ENCODE measurements at places on chromosomes 6 and 20.

- DNase-seq = no peak
Observed at GRCh38 chr20:62494980-62495748, 19.4 kb upstream of the GATA5 start.

DNA sequence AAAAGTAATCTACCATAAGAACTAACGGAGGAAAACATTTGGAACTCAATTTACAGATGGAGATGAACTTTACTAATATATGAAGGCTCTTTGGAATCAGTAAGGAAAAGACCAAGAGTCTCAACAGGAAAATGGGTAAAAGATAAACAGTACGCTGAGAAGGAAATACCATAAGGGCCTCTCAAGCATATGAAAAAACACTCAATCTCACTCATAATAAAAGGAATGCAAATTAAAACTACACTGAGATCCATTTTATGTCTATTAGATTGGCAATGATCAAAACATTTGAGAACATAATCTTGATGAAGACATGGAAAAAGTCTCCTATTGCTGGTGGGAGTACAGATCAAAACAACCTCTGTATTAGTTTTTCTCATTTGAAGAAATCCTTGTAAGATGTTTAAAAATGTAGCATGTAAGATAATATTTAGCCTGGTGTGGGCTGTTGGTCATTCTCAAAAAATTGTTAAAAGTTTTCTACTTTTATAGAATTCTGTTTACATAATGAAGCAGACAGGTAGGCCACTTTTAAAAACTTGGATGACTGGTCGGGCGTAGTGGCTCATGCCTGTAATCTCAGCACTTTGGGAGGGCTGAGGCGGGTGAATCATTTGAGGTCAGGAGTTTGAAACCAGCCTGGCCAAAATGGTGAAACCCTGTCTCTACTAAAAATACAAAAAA is 14.5 kb downstream of the REV3L start:
- DNase-seq = no peak

- no peak for DNase-seq
Observed at GRCh38 chr20:62555642-62556420, 80.0 kb upstream of the GATA5 start.

DNA sequence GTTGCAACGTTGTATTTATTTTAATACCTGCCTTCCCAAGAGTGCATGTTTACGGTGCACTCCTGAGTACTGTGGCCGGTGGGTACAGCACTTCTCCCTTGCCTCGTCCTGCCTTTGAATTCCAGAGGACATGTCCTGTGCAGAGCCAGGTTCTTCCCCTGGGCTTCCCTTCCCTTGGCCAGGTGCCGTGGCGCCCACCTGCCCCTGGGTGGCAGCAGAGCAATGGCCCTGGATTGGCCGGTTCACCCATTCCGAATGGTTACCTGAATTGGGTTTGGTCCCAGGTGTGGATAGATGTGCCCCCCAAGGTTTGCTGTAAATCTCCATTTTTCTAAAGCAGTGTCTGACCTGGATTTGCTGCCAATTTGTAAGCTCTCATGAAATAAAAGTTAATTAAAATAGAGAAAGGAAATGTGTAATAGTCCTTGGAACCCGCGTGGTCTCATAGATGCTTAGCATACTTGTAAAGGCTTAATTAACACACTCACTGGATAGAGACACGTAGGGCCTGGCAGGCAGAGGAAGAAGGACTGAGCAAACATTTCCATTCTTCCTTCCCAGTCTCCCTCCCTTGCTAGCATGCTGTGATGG is 40.6 kb downstream of the DTD1 start:
- DNase-seq = no peak

- no peak for DNase-seq
Observed at GRCh38 chr20:19590382-19590781, 167.7 kb upstream of the RIN2 start.

DNA sequence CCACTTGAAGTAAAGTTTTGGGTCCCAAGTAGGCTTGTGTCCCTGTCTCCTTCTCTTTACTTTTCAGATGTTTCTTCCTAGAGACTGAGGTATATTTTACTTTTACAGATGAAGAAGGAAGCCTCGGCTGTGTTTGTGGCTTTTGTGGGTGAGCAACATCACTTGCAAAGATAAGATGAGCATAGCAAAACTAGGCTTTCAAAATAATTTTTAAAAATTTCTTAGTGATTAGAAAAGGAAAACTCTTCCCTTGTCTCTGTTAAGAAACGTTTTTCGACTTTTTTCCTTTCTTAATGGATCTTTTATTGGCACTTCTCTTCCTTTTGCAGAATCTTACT is 7.6 kb downstream of the PTPN1 start:
- DNase-seq = no peak

DNA sequence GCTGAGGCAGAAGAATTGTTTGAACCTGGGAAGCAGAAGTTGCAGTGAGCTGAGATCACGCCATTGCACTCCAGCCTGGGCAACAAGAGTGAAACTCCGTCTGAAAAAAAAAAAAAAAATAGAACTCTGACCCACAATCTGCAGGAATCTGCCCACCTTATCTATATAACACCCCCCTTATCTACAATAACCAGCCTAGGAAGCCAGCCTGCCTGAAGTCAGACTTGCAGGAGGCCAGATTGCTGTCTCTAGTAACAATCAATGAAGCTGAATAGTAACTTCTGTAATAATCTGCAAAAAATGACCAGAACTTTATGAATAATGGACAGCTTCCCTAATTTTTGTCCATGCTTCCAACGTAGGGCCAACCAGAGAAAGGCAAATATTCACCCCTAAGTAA is 352.5 kb downstream of the CD83 start:
- no peak for DNase-seq

DNA sequence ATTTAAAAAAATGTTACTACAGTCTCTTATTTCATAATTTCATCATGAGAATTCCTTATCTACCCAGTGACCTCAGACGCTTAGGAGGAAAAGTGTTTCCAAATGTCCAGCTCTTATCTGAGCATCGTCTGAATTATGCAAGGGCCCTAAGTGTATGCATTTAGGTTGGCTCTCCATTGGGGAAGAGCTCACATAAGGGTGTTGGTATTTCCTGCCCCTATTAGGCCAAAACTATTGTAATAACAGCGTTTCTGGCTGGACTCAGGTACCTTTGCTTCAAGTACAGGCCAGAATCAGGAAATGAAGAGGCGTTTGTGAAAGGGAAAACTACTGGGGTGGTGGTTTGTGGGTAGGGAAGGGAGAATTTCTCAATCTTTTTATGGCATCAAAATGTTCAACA is 40.4 kb upstream of the SGK1 start:
- DNase-seq = no peak

DNA sequence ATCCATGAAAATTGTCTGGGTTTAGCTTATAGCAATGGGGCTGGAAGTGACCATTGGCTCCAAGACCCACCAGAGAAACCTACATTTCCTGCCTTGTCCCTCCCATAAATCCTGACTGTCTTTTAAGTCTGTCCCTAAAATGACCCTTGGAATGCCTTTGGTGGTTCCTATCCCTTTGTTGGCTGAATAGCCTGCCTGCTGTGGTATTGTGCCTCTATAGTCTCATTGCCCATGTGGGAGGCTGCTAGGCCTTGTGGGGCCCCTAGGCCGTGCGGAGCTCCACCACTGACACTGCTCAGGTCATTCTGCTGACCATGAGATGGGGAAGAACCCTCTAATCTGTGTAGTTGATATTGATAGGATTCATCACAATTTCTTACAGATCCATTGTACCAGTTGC is 43.3 kb downstream of the SCP2D1 start:
- no peak for DNase-seq

- DNase-seq = no peak
Observed at GRCh38 chr20:38050686-38051085, 17.1 kb downstream of the RPRD1B start.

- peak; percentile 36 for DNase-seq
Observed at GRCh38 chr20:45128099-45128498, 3.8 kb upstream of the WFDC12 start.

GRCh38 chr20:2279253-2279779 is 16.5 kb upstream of the TGM3 start:
- no peak for DNase-seq

- DNase-seq = no peak
Observed at GRCh38 chr6:72933233-72933632, 292.1 kb downstream of the KHDC1L start.

GRCh38 chr6:169809386-169809785 is 58.0 kb downstream of the ERMARD start:
- DNase-seq = no peak

GRCh38 chr6:82419132-82419581 is 55.5 kb downstream of the TPBG start:
- no peak for DNase-seq

GRCh38 chr6:138107752-138108592 is 753 bp upstream of the PERP start:
- DNase-seq = no peak

DNA sequence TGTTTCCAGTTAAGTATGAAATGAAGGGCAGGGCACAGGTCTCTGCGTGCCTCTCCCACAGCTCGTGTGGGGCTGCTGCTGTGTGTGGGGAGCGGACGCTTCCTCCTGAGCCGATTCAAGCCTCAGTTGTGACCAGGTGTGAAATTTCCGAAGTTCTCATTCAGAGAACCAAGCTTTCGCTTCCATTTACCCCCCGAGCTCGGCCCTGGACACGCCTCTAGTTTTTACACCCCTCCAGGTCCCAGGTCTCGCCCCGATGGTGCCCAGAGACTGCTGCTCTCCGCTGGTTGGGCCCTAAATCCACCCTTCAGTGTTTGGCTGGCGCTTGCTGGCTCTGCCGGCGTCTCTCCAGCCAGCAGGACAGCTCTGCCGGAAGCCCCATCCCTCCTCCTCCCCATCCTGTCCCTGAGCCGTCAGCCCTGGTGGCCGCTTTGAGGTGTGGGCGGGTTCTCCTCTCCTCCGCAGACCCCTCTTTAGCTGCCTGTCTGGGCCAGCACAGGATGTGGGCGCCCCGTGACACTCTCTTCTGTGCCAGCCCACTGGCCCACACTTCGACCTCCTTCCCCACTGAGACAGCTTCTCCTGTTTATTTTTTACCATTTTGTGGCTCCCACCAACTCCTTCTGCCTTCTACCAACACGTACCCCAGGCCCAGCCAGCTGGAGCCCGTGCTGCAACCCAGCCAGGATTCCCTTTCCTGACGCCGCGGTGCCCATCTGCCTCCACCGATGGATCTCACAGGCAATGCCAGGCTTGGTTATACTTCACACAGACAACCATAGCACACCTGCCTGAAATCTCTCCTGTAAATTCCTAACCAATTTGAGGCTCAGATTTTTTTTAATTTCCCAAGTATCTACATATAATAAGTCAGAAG is 142.8 kb downstream of the DLL1 start:
- DNase-seq = no peak

DNA sequence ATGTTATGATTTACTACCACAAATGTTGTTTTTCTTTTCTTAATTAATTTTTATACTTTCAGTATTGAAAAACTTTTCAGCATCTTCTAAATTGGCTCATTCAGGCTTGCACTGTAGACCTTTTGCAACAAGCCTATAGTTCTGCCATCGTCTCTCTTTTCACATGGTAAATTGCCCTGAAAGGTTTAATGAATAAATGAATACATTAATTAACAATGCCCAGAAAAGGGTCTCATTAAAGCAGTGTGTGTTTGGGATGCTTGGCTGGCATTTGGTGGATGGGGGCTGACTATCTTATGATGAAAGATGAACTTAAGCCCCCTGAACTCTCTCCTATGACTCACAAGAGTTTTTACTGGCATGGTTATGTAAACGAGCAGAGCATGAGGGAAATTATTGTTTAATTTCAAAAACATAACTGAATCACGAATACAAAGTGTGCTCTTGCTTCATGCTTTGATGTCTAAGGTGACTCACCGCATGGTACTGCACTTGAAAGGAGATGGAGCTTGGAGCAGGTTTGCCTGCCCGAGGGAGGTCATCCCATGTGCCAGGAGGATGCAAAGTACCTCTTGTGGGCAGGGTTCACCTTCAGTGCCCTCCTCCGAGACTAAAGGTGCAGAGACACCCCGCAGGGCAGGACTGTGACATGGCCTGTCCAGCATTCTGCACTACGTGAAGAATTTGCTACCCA is 13.8 kb upstream of the PCK1 start:
- DNase-seq = no peak

DNA sequence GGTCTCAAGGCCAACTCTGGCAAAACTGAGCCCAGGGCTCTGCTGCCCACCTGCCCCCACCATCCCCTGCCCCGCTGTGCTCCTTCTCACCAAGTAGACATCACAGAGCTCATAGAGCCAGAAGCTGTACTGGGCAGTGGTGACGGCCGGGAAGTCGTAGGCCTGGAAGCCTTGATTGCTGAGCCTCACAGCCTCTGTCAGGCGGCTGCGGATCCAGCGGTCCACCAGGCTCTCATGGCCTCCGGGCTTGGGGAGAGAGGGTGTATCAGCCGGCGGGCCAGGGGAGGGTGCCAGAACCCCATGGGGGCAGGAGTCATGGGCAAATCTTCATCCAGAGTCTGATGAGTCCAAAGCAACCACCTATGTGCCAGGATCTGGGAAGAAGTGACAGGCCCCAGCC is 2.8 kb upstream of the VWA7 start:
- no peak for DNase-seq

GRCh38 chr6:1613688-1614447 is 4.2 kb downstream of the FOXC1 start:
- DNase-seq = no peak

GRCh38 chr6:150915880-150916265 is 50.4 kb downstream of the MTHFD1L start:
- DNase-seq = no peak

DNA sequence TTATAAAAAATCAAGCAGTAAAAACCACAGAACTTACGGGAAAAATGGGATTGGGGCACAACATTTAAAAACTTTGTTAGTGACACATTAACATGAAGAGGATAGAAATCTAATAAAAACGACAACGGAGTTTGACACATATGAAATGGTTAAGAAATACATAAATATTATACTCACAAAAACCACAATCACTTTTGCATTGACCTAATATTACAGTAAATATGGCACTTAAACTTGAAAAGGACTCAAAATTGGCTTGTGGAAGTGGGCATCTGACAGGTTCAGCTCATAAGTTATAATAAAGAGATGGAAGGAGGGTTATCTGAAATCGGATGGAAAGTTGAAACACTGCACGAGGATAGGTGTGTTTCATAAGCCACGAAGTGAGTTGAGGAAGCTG is 523.7 kb downstream of the TFAP2B start:
- no peak for DNase-seq

GRCh38 chr20:35318502-35319157 is 26.4 kb upstream of the FAM83C start:
- DNase-seq = peak; percentile 71

DNA sequence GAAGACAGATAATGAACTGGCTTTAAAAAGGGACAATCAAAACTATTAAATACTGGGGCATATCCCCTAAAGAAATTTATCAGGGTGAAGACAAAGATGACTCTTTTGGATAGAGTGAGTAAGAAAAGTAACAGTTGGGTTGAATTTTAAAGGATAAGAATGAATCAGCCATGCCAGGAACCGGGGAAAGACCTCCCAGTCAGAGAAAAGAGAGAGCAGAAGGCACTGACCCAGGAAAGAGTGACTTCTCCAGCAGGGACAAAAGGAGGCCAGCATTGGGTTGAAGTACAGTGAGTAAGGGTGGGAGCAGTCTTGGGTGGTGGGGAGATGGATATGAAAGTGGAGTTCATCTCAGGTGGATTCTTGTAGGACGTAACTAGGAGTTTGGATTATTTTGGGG is 516.9 kb upstream of the JAG1 start:
- no peak for DNase-seq

- DNase-seq = no peak
Observed at GRCh38 chr6:127022302-127022701, 96.2 kb upstream of the RSPO3 start.
